Kidney (tissue), 22 donors: ENCODE measurements at places on chromosomes 5 and 9. TPM values are rescaled to one million over a fixed set of nuclear protein-coding genes. Genes with fewer than 3 reads are reported as not detected.

DNA sequence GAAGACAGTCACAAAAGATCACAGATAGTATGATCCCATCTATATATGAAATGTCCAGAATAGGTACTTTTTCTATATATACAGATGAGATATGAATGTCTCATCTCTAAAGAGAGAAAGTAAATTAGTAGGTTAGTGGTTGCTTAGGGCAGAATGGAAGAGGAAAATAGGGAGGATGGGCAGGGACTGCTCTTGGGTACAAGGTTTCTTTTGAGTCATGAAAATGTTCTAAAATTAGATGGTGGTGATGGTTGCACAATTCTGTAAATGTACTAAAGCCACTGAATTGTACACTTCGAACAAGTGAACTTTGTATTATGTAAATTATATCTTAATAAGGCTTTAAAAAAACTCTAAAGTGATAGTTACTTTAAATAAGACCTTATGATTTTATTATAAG, 59.6 kb upstream of the GRAMD2B start:
- no peaks in the 10 kb centered on the region for H3K27me3 ChIP-seq
- no peak overlapping the region for H3K4me3 ChIP-seq
- no peak overlapping the region for H3K27ac ChIP-seq
- no peak for DNase-seq
- peaks cover 8% of the 10 kb centered on the region for H3K4me1 ChIP-seq

GRCh38 chr5:77492653-77493000, 511 bp upstream of the WDR41 start:
- H3K27ac ChIP-seq, result peak overlapping the region; percentile 96
- H3K36me3 ChIP-seq, result no peaks in the 10 kb centered on the region
- no peaks in the 10 kb centered on the region for H3K4me1 ChIP-seq
- no peaks in the 10 kb centered on the region for H3K27me3 ChIP-seq
- no peak for DNase-seq

DNA sequence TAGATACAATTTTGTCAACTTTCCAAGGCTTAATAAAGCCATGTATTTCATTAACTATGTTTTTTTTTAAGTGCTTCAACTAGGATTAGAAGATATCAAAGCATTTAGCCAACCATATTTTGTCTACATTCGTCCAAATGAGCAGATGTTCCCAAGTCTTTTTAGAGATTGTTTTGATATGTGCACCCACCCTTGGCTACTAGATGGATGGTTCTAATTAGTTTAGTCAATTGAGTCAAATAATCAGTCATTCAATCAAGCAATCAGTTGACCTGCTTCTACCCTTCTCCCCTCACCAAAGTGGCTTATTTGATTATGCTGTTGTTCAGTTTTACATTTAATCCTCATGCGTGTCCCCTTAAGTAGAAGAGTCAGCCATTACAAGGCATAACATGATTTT, 319.5 kb upstream of the TNC start:
- no peak for DNase-seq
- no peaks in the 10 kb centered on the region for H3K36me3 ChIP-seq
- H3K27me3 ChIP-seq, result no peaks in the 10 kb centered on the region
- H3K4me1 ChIP-seq, result no peaks in the 10 kb centered on the region

DNA sequence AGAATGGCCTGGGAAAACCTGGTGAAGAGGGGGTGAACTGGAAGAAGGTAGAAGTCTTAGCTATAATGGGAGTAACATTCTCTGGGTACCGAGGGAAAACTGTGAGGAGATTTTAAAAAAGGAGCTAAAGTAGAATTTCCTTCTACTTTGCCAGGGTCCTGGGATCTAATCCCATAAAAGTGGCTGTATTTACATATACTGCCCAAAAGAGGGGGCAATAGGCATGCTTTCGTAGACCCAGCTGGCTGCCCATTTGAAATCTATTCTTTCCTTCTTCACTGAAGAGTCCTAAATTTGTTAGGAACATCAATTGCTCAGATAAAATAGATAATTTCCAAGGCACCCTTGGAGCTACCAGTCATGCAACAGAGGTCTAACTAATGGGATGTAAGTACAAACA, 159.2 kb downstream of the CDC42SE2 start:
- DNase-seq, result no peak
- H3K4me1 ChIP-seq, result no peaks in the 10 kb centered on the region
- H3K4me3 ChIP-seq, result no peak overlapping the region
- no peaks in the 10 kb centered on the region for H3K36me3 ChIP-seq
- H3K27me3 ChIP-seq, result no peaks in the 10 kb centered on the region

DNA sequence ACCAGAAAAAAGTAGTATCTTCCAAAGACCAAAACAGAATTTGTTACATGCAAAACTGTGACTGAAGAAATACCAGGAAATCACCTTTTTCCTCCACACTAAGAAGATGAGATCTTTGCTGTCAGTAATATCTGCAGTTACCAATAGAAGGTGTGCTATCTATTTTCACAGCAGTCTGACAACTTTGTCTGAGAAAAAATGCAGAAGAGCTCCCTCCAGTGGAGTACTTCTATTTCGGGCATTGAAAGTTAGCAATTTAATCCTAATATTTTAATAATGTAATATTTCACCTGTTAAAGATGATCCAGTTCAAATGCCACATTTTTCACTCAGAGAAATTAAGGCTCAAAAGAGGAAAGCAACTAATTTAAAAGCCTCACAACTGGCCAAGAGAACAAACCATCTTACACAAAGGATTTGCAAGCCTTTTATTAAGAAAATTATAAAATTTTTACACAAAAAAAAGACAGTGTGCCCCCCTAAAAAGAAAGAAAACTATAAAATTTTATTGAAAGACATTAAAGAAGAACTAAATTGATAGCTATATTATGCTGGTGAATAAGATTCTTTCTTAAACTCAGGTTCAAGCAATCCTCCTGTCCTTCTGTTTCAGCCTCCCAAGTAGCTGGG, 50.6 kb downstream of the DEPDC1B start:
- no peaks in the 10 kb centered on the region for H3K4me1 ChIP-seq
- no peaks in the 10 kb centered on the region for H3K36me3 ChIP-seq
- H3K4me3 ChIP-seq, result no peak overlapping the region
- DNase-seq, result no peak
- no peaks in the 10 kb centered on the region for H3K27me3 ChIP-seq

DNA sequence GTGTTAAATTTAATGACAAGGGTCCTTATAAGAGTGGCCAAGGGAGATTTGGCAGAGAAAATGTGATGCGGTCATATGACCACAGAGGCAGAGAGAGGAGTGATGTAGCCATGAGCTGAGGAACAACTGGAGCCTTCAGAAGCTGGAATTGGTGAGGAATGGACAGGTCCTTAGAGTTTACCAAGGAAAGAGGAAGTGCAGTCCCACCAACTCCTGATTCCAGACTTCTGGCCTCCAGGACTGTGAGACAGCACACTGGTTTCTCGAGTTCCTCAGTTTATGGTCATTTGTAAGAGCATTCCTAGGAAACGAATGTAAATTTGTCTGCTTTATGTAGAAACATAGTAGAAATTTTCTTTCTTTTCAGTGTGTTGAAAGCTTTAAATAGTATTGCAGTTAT, 410.1 kb downstream of the CDH18 start:
- H3K4me3 ChIP-seq, result no peak overlapping the region
- no peaks in the 10 kb centered on the region for H3K27me3 ChIP-seq
- no peaks in the 10 kb centered on the region for H3K36me3 ChIP-seq
- no peak for DNase-seq
- no peaks in the 10 kb centered on the region for H3K4me1 ChIP-seq

DNA sequence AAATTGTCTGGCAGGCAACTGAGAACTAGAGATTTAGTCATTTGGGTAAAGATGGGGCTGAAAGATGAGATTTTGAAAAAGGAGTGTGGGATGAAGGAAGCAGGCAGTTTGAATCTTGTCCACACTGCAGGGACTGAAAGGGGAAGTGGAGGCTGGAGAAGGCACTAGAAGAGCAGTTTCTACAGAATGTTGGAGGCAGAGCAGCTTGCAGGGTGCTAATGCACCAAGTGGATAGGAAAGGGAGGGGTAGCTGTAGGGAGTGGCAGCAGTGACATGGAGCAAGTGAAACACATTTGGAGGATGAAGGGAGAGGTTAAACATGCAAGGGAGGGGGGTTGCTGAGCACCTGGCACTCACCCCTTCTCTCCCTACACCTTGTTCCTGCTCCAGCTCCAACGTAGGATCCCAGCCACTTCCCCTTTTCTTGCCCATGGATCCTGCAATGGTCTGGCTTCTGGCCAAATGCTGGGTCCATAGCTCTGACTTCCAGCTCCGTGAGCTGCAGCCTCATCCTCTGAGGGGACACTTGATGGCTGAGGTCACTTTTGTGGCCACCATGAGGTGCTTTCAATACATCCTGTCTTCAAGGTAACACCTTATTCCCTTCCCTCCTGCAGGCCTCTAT, 30.0 kb upstream of the FGD3 start:
- H3K27ac ChIP-seq, result no peak overlapping the region
- H3K27me3 ChIP-seq, result no peaks in the 10 kb centered on the region
- no peaks in the 10 kb centered on the region for H3K4me1 ChIP-seq
- no peaks in the 10 kb centered on the region for H3K36me3 ChIP-seq
- no peak overlapping the region for H3K4me3 ChIP-seq
- no peak for DNase-seq

DNA sequence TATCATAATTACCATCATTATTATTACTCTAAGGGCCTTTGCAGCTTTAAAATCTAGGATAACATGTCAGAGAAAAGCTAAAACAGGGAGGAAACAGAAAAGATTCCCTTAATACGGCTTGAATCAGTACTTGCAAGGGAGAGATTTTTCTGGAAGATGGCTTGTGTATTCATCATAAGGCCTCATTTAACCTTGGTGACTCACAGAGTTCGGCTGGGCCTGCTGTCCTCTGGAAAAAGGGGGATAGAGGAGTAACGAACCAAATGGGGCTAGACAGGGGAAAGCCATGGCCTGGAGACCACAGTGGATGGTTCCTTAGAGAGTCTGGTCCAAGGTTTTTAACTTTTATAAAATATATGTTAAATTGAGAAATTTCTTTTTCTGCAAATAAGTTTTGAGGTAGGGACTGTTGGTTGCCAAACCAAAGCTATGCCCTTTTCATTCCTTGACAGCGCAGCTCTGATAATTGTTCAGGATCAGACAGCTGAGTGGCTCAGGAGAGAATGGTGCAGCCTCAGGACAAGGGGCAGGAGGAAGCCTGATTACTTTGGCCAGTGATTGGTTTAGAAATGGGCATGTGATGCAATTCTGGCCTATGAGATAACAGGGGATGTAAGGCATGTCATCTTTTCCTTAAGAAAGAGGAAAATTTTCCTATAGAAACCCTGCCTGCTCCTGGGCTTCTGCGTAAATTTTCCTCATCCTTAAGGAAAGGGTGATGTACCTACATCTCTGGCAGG, 25.6 kb upstream of the GSN start:
- no peak overlapping the region for H3K4me3 ChIP-seq
- no peaks in the 10 kb centered on the region for H3K27me3 ChIP-seq
- DNase-seq, result no peak
- H3K4me1 ChIP-seq, result no peaks in the 10 kb centered on the region

GRCh38 chr9:22216730-22217172, 207.6 kb upstream of the CDKN2B start:
- no peak overlapping the region for H3K4me3 ChIP-seq
- no peak overlapping the region for H3K27ac ChIP-seq
- no peaks in the 10 kb centered on the region for H3K36me3 ChIP-seq
- DNase-seq, result no peak
- no peaks in the 10 kb centered on the region for H3K27me3 ChIP-seq

GRCh38 chr5:128764601-128765310, 200.5 kb upstream of the SLC27A6 start:
- no peak overlapping the region for H3K4me3 ChIP-seq
- H3K4me1 ChIP-seq, result no peaks in the 10 kb centered on the region
- no peaks in the 10 kb centered on the region for H3K27me3 ChIP-seq
- no peak overlapping the region for H3K27ac ChIP-seq
- DNase-seq, result no peak
- no peaks in the 10 kb centered on the region for H3K36me3 ChIP-seq

DNA sequence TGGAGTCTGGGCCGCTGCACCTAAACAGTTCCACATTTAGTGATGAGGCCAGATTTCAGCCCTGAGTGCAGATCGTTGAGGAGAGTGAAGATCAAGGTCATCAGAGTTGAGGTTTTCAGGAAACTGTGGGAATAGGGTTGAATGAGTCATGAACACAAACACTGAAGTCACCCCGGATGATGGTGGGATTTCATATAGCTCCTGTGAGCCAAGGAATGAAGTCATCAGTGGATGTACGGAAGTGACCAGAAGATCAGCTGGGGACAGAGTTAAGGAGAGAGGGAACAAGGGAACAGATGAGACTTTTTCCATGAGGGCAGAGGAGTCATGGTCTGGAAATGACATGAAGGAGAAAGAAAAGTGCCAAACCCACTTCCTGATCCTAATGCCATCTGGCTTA, 36.5 kb downstream of the PALM2AKAP2 start:
- H3K27ac ChIP-seq, result no peak overlapping the region
- H3K27me3 ChIP-seq, result no peaks in the 10 kb centered on the region
- H3K36me3 ChIP-seq, result no peaks in the 10 kb centered on the region
- H3K4me3 ChIP-seq, result no peak overlapping the region
- H3K4me1 ChIP-seq, result peaks cover 17% of the 10 kb centered on the region

- DNase-seq, result peak; percentile 59
- H3K27me3 ChIP-seq, result no peaks in the 10 kb centered on the region
- peaks cover 6% of the 10 kb centered on the region for H3K4me1 ChIP-seq
- no peak overlapping the region for H3K27ac ChIP-seq
Measured at GRCh38 chr9:87336914-87337333, 160.7 kb upstream of the DAPK1 start.

- H3K4me3 ChIP-seq, result no peak overlapping the region
- peak overlapping the region; percentile 7 for H3K27ac ChIP-seq
- DNase-seq, result no peak
- no peaks in the 10 kb centered on the region for H3K27me3 ChIP-seq
- no peaks in the 10 kb centered on the region for H3K36me3 ChIP-seq
Measured at GRCh38 chr9:70832492-70832891, 288.9 kb downstream of the TRPM3 start.

GRCh38 chr9:136765041-136765440, 723 bp upstream of the LCN15 start:
- no peaks in the 10 kb centered on the region for H3K36me3 ChIP-seq
- H3K4me1 ChIP-seq, result no peaks in the 10 kb centered on the region

GRCh38 chr5:12647613-12648012, 743.4 kb upstream of the CTNND2 start:
- no peaks in the 10 kb centered on the region for H3K27me3 ChIP-seq
- no peak for DNase-seq
- no peak overlapping the region for H3K4me3 ChIP-seq
- H3K27ac ChIP-seq, result no peak overlapping the region
- H3K36me3 ChIP-seq, result no peaks in the 10 kb centered on the region

DNA sequence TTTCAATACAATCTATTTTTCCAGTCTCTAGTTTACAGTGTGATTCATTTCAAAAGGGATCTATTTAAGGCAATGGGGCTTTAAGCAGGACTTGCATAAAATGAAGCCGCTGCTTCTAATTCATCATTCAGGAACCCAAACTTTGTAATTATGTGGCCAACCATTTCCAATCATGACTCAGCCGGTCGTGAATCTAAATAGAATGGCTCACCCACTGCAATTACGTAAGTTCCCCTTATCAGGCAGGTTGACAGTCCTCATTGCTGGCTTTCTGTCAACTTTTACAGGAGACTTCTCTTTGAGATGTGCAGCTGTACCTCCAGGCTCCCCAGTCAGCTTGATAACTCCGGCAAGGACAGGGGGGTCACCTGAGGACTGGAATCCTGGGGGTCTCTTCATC, 152.8 kb upstream of the DAP start:
- no peak overlapping the region for H3K4me3 ChIP-seq
- no peaks in the 10 kb centered on the region for H3K27me3 ChIP-seq
- H3K4me1 ChIP-seq, result no peaks in the 10 kb centered on the region

C9orf43 gene
- 0.50 TPM for total RNA-seq

IFNA21 gene
- total RNA-seq, result not detected

ABCA1 gene
- total RNA-seq, result 26.1 TPM

TOR1A gene
- total RNA-seq, result 29.2 TPM

SLC6A19 gene
- total RNA-seq, result 2.2 TPM

FOXD4L3 gene
- not detected for total RNA-seq

NUTM2G gene
- not detected for total RNA-seq

FGF18 gene
- total RNA-seq, result 1.8 TPM

DDX4 gene
- not detected for total RNA-seq

TXNDC8 gene
- total RNA-seq, result not detected

HTR1A gene
- not detected for total RNA-seq
